ENCODE measurements at places on chromosomes 2 and 18. TPM values are rescaled to one million over a fixed set of nuclear protein-coding genes. Genes with fewer than 3 reads are reported as not detected.

Gene ELOA2
- total RNA-seq: not detected

Gene PPP1R1C
- not detected for total RNA-seq

Gene UGT1A6
- total RNA-seq: not detected

Gene ASAP2
- 0.60 TPM for total RNA-seq

GRCh38 chr2:222904557-222905258, 43.9 kb downstream of the ACSL3 start:
- no peak for DNase-seq

GRCh38 chr2:230412846-230413245, 3.2 kb upstream of the SP100 start:
- DNase-seq: no peak

DNA sequence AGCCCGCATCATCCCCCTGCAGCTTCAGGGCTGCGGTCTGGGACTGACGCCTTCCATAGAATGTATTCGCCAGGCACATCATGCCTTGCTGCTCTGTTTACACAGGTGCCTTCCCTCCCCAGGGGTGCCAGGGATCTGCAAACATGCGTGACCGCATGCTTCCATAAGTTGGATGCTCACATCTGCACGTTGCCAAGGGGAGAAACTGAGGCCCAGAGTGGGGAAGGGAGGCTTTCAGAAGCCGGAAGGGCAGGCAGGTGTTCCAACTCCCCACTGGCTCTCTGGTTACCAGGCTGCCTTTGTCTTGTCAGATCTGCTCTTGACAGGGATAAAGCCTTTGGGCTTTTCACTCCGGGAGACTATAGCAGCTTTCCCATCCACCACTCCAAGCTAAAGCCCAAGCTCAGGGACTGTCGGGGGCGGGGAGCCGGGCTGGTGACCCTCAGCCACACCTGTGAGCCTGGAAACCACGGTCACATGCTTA, 125.8 kb upstream of the TNP1 start:
- DNase-seq: no peak

DNA sequence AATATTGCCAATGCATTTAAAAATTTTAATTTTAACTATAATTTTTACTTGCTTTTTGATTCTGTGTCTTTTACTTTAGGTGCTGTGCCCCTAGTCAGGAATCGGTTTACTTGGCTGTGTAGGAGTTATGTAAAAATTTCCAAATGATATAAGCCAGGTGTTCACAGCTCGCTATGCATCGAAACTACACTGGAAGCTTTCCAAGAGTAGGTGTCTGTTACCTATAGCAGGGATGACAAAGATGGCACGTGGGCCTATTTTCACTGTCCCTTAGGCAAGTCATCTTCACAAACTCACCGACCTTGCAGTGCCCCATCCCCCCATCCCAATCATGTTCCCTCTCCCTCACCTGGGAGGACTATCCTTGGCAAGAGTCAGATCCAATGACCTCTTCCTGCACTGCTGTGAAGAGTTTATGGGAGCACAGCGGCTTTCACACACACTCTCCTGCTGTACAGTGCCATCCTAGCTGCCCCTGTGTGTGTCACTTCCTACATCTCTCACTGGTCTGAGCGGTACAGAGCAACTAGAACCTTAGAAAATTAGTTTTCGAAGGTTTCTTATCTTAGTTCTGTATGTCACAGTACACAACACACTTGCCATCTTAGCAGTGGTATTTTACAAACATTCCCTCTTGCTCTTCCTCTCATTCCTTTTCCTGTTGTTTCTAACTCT, 49.2 kb upstream of the NAB1 start:
- DNase-seq: no peak

GRCh38 chr2:222569826-222570225, 86.1 kb downstream of the FARSB start:
- DNase-seq: no peak

GRCh38 chr2:231996797-231997540, 35.5 kb downstream of the DIS3L2 start:
- no peak for DNase-seq

- DNase-seq: peak; percentile 10
These were observed 27.9 kb downstream of the GPC1 start for GRCh38 chr2:240463274-240463865.

- DNase-seq: no peak
These were observed 19.9 kb downstream of the TRAPPC12 start for GRCh38 chr2:3399381-3399780.

GRCh38 chr2:222433332-222434173, 9.2 kb downstream of the SGPP2 start:
- DNase-seq: no peak

DNA sequence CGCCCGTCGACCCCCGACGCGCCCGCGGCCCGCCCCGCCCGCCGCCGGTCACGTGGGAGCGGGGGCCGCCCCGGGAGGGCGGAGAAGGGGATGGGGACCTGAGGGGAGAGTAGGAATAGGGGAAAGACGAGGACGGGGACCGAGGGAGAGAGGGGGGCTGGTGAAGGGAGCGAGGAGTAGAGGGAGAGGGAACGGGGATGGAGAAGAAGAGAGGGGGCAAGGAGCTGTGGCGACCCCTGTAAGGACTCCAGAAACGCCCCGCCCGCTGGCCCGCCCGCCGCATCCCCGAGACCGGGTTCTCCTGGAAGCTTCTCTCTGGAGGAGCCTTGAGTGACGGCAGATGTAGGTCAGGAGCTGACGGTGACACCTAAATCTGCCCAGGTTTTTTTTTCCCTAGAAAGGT, 615 bp downstream of the ADNP2 start:
- no peak for DNase-seq

- no peak for DNase-seq
These were observed 30.7 kb upstream of the DUSP2 start for GRCh38 chr2:96175951-96176350.
